ENCODE measurements at places on chromosomes 7 and 10. TPM values are rescaled to one million over a fixed set of nuclear protein-coding genes. Genes with fewer than 3 reads are reported as not detected.

OPALIN gene
- total RNA-seq: not detected

REEP3 gene
- 16.9 TPM for total RNA-seq

GPR15LG gene
- not detected for total RNA-seq

TCERG1L gene
- not detected for total RNA-seq

LLCFC1 gene
- total RNA-seq: not detected

OR2A12 gene
- not detected for total RNA-seq

ZNF365 gene
- total RNA-seq: not detected

HMX2 gene
- total RNA-seq: not detected

NRP1 gene
- total RNA-seq: 48.8 TPM

GRCh38 chr7:50862302-50862701 is 79.6 kb upstream of the GRB10 start:
- no peak for DNase-seq

GRCh38 chr10:131573256-131573655 is 261.7 kb upstream of the TCERG1L start:
- no peak for DNase-seq

- no peak for DNase-seq
Observed at GRCh38 chr10:86018735-86019058, 347.9 kb downstream of the GRID1 start.

GRCh38 chr10:70920519-70920918 is 32.2 kb upstream of the PCBD1 start:
- peak; percentile 3 for DNase-seq

- DNase-seq: peak; percentile 86
Observed at GRCh38 chr7:128829391-128830166, 627 bp upstream of the FLNC start.

- no peak for DNase-seq
Observed at GRCh38 chr7:80379034-80379982, 132.6 kb downstream of the GNAT3 start.

DNA sequence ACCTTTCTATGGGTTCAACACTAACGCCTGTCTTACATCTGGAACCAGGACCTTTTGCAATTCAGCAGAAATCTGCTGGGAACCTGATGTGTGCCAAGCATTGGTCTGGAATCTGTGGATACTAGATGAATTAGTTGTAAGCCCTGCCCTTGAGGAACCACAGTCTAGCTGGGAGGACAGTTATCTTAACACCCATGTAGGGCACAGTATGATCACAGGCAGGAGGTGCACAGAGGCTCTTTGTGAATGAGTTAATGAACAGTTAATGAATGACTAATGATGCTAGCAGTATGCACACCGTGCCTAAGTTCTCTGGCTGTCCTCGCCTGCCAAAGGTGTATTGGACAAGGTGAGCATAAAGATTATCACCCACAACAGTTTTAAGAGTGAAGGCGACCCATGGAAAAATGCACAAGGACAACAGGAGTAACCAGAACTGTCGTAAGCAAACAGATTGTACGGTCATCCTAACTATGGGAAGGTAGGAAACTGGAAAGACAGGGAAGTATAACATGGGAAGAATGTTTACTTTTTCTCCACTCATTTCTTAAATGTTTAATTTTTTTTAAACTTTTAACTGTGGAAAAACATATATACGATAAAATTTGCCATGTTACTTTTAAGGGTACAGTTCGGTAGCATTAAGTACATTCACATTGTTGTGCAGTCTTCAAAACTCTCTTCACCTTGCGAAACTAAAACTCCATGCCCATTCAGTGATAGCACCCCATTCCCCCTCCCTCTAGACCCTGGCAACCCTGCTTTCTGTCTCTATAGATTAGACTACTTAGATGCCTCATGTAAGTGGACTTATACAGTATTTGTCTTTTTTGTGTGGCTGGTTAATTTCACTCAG is 139.9 kb downstream of the CXCL12 start:
- no peak for DNase-seq

- DNase-seq: no peak
Observed at GRCh38 chr10:68633816-68634466, 73.8 kb downstream of the TET1 start.

DNA sequence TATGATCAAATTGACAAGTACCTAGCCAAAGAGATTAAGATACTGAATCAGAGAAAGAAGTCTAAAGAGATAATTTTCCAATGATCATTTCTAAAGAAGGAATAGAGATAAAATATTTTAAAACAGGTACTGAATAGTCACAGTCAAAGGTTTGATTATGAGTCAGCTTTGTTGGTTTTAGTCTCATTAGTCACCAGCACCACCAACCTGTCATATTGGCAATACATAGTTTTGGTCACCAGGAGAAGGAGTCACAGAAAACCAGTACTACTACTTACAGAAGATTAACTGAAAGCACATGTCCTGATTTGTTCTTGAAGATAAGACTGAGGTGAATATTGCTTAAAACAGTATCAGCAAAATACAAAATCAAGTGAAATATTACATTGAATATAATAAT is 34.6 kb downstream of the ZEB1 start:
- no peak for DNase-seq

- DNase-seq: no peak
Observed at GRCh38 chr7:80467069-80467468, 44.8 kb downstream of the GNAT3 start.

GRCh38 chr7:100572281-100572948 is 1.3 kb downstream of the SAP25 start:
- no peak for DNase-seq

GRCh38 chr7:151941009-151941408 is 15.2 kb upstream of the GALNTL5 start:
- no peak for DNase-seq

- no peak for DNase-seq
Observed at GRCh38 chr10:60572511-60573194, 183.0 kb upstream of the ANK3 start.

- DNase-seq: no peak
Observed at GRCh38 chr10:5896208-5897052, 6.4 kb downstream of the FBH1 start.

DNA sequence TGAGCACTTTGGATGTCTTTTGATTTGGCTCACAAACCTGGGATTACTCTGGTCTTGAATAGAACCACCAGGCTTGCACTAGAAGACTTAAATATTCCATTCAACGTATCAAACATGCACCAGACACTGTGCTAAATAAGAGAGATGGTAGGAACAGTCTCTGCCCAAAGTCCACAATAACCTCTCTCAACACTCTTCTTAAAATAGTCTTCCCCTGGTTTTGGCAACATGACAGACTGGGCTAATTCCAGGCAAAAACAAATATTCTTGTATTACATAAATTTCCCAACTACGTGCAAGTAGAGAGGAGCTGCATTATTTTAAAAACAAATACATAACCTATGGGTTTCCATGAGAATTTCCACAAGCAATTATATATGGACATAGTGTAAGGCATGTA is 64.8 kb upstream of the PAPSS2 start:
- DNase-seq: no peak

GRCh38 chr7:129169171-129169671 is 19.2 kb upstream of the SMO start:
- peak; percentile 65 for DNase-seq

GRCh38 chr7:70619130-70619529 is 512.8 kb upstream of the GALNT17 start:
- no peak for DNase-seq

- no peak for DNase-seq
Observed at GRCh38 chr10:99435986-99436638, 5.7 kb upstream of the GOT1 start.

GRCh38 chr10:42987575-42987974 is 89.3 kb upstream of the RET start:
- no peak for DNase-seq

- DNase-seq: no peak
Observed at GRCh38 chr10:33939892-33940291, 605.4 kb upstream of the NRP1 start.

- DNase-seq: no peak
Observed at GRCh38 chr10:10516346-10517130, 501.1 kb upstream of the CELF2 start.

GRCh38 chr7:784971-785370 is 47.3 kb upstream of the SUN1 start:
- DNase-seq: peak; percentile 34

DNA sequence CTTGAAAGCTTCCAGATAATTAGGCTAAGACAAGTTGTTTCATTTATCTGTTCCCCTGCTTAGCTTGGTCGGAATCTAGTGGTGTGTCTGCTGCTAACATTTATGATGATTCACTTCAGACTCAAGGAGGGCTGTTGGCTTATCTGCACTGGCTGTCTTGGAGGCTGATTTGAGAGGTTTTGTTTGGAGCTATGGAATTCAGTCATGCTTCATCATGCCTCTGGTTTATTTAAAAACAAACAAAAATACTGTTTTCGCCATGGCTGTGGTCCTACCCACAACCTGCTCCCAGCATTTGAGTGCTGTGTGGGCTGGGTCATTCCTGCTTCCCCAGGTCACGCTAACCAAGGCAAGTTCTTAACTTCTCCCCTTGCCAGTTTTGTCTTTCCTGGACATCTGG is 11.7 kb upstream of the ARPC1B start:
- DNase-seq: no peak

DNA sequence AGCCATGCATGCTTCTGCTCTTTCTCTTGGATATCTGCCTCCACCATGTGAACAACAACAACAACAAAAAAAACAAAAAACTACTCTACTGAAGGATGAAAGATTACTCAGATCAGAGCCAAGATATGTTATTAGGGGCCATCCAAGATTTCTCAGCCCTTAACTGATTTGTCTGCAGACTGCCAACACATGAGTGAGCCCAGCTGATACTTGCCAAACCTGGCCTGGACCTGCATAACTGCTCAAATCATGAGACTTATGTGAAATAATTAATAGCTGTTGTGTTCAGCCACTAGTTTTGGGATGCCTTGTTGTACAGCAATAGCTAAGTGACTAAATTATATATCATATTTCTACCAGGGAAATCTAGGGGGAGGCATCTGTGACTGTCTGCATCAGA is 334.5 kb upstream of the SORCS1 start:
- DNase-seq: no peak

DNA sequence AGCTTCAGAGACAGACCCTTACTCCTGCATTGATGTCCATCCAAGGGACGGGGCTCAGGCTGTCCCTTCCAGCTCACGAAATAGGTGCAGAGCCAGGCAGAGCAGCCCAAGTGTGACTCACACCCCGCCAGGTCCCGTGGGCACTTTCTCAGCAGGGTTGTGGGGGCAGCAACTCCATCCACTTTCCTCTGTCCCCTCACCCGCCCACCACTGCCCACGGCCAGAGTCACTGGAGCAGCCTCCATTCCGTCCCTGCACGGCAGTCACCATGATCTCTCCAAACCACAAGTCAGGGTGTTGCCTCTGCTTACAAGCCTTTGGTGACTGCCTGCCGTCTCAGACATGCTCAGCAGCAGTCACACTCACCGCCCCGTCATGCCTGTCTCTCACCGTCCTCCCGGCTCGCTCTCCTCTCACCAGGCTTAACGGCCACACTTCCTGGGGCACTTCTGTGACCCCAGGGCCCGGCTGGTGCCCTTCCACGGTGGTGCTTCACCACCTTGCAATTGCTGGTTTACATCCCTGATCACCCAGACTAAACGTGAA is 39.3 kb downstream of the CALML3 start:
- DNase-seq: peak; percentile 46

DNA sequence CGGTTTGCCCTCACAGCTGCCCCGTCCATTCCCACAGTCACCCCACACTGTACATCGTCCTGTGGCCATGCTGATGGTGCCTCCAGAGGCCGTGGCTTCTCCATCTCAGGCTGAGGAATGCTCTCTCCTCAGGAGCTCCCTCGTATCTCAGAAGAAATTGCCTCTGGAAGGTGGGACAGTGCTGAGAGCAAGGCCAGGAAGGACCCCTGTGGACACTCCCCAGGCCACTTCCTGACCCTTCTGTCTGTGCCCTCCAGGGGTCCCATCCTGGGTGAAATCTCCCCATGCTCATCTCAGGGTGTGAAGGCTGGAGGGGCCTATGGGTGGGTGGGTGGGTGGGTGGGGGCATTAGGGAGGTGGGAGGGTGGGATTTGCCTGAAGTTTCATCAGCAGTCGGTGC is 454.3 kb downstream of the PLXNA4 start:
- no peak for DNase-seq

- no peak for DNase-seq
Observed at GRCh38 chr7:16791905-16792698, 12.7 kb downstream of the AGR2 start.

DNA sequence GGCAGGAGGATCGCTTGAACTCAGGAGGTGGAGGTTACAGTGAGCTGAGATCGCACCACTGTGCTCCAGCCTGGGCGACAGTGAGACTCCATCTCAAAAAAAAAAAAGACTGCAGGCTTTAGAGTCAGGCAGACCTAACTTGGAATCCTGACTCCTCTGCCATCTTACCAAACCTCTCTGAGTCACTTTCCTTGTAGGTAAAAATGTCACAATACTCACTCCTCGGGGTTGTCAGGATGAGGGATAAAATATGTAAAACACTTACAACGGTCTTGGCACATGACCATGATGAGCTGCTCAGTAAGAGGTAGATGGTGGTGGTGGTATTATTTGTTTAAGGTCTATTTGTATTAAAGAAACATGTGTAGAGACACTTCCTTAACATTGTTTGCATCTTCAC is 154.1 kb upstream of the PDE1C start:
- no peak for DNase-seq

DNA sequence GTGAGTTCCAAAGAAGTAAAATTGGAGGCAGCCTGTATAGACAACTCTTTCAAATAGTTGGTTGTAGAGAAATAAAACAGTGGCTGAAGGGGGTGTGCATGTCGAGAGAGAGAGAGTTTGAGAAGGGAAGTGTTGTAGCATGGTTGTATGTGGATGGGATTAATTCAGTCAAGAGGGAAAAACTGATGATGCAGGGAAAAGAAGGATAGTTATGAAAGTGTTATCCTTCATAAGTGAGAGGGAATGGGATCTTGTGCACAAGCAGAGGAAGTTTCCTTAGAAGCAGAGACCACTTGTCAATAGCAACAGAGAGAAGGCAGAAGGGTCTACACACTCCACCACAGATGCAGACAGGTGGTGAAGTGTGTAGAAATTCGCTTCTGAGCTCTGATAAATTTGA is 30.0 kb upstream of the BPGM start:
- DNase-seq: no peak

GRCh38 chr7:114865564-114865963 is 56.3 kb upstream of the MDFIC start:
- DNase-seq: peak; percentile 50

DNA sequence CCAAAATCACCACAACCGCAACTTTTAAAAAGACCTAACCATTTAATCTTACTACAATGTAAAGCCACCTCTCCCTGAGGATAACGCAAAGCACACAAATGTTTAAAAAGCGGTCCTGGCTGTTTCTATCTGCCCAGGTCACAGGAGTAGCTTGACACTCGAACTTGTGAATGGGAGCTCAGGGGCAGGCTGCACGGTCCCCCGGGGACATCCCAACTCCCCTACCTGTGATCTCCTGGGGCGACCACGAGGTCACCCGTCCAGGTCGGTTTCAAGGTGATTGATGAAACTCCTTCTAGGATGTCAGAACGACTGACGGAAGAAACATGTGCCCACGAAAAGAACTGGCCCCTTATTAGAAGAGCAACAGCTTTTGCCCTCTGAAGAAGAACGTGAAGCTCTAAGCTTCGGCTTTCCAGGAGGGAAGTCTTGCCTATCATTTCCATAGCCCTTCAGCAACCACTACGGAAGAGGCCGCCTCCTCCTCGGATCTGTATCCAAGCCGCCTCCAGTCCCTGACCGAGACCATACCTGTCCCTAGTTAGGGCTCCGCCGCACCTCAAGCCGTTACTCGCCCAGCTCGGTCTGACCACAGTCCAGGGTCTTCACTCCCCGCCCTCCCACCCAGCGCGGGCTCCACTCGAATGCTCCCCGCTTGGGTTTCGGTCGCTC is 459 bp downstream of the CYCS start:
- DNase-seq: no peak
